GM04504 (cell line): ENCODE measurements at places on chromosomes 13 and 19.

GRCh38 chr19:12779162-12779993 is 4.0 kb upstream of the HOOK2 start:
- no peak for DNase-seq

GRCh38 chr13:65921933-65922332 is 1308.2 kb downstream of the PCDH9 start:
- DNase-seq: no peak

DNA sequence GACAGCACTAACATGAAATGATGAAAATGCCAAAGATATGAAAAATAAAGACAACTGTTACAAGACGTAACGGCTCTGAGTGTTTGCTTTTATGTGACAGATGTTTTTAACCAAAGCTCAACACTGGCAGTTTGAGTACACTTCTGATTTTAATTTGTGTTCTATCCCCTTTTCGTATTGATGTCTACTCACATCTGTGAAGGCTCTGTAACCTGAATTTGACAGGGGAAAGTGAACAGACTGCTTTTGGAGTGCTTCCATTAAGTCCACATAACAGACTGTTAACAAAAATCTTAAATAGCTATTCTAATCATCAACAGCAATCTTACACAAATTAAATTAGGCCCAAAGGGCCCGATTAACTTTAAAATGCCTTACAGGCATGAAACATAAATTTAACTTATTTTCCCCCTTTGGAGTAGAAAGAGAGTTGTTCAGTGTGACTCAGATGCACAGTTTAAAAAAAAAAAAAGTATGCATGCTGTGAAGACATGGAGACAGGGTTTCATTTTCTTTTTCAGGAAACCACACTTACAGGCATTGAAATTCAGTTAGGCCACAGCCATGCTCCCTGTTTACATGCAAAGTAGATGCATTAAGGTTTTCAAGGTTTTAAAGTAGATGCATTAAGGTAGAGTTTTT is 16.3 kb upstream of the RNASEH2B start:
- DNase-seq: no peak

DNA sequence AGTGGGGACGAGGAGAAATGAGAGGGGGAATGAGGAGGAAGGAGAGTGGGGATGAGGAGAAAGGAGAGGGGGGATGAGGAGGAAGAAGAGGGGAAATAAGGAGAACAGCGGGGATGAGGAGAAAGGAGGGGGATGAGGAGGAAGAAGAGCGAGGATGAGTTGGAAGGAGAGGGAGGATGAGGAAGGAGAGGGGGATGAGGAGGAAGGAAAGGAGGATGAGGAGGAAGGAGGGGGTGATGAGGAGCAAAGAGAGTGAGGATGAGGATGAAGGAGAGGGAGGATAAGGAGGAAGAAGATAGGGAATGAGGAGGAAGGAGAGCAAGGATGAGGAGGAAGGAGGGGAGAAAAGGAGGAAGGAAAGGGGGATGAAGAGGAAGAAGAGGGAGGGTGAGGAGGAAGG is 14.0 kb upstream of the VSTM2B start:
- no peak for DNase-seq

- DNase-seq: no peak
Observed at GRCh38 chr19:41688098-41688497, at the start of gene CEACAM7. CEACAM7 (minus strand) TSS chr19:41688270; CDS start chr19:41688165, 105 bp downstream.

DNA sequence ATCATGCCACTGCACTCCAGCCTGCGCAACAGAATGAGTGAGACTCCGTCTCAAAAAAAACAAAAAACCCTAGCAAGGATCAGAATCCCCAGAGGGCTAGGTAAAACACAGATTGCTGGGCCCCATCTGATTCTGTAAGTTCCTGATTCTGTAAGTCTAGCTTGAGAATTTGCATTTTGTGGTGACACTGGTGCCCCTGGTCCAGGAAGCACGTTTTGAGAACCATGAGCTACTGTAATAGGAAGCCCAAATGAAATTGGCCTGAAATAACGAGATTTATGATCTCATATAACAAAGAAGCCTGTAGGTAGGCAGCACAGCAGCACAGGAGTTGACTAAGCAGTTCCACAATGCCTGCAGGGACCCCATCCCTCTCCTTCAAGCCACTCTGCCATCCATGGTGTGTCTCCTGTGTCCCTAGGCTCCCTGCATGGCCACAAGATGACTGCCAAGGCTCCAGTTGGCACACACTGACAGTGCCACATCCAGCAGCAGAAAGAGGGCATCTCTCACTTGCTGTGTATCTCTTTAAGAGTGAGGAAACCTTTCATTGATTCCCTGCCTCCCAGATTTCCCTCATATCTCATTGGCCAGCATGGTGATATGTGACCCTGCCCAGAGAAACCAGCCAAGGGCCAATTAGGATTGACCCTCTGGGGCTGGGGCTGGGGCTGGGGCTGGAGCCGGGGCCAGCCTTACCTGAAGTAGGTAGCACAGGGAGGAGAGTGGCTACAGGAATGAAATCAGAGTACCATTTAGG is 21.7 kb downstream of the SIPA1L3 start:
- DNase-seq: no peak

DNA sequence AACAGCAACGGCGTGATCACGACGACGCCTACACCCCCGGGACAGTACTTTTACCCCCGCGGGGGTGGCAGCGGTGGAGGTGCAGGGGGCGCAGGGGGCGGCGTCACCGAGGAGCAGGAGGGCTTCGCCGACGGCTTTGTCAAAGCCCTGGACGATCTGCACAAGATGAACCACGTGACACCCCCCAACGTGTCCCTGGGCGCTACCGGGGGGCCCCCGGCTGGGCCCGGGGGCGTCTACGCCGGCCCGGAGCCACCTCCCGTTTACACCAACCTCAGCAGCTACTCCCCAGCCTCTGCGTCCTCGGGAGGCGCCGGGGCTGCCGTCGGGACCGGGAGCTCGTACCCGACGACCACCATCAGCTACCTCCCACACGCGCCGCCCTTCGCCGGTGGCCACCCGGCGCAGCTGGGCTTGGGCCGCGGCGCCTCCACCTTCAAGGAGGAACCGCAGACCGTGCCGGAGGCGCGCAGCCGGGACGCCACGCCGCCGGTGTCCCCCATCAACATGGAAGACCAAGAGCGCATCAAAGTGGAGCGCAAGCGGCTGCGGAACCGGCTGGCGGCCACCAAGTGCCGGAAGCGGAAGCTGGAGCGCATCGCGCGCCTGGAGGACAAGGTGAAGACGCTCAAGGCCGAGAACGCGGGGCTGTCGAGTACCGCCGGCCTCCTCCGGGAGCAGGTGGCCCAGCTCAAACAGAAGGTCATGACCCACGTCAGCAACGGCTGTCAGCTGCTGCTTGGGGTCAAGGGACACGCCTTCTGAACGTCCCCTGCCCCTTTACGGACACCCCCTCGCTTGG is 966 bp downstream of the JUNB start:
- DNase-seq: no peak

GRCh38 chr13:100845128-100845757 is 170.6 kb upstream of the TMTC4 start:
- DNase-seq: no peak

DNA sequence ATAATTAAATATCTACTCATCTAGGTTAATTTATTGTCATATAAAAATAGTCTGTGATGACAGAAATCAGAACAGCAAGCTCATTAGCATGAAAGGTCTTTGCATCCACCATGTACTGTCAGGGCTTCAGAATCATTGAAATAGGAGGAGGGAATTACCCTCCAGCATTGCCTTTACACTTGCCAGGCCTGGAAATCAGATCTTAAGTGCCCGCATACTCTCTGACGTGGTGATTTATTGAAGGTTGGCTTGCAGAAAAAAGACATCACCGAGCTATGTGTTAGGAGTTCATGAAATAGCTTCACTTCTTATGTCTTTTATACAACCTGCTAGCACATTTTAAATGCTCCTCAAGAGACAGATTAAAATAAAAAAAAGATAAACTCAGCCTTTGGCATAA is 661.7 kb upstream of the SLITRK1 start:
- no peak for DNase-seq

DNA sequence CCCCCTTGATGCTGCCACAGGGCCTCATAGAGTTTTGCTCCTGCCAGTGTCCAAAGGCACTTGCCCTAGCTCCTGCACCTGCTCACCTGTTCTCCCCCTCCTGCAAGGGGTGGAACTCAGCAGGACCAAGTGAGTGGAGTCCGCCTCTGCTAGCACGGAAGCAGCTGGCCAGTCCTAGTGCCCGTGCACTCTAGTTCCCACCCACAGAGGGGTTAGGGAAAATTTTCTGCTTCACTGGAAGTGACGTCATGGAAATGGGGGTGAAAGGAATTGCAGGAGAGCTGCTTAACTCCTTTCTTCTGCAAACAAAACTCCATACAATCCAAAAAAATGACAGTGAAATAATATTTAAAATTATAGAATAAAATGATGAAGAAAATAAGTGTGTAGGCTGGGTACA is 609.7 kb upstream of the SLITRK1 start:
- no peak for DNase-seq

DNA sequence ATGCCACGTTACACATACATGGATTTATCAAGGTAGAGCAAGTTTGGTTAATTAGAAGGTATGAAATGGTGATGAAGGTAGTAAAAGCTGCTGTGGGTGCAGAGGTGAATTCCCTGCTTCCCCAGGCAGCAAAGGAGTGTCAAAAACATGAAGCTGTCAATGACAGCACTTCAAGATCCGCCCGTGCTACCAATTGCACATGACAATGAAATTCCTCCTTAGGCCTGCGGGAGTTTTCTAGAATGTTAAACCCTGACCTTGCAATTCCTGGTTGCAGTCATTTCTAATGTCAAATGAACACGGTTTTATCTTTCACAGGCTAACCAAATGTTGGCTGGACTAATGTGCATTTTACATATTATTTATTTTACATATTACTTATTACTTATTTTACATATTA is 67.7 kb upstream of the LSM14A start:
- no peak for DNase-seq

DNA sequence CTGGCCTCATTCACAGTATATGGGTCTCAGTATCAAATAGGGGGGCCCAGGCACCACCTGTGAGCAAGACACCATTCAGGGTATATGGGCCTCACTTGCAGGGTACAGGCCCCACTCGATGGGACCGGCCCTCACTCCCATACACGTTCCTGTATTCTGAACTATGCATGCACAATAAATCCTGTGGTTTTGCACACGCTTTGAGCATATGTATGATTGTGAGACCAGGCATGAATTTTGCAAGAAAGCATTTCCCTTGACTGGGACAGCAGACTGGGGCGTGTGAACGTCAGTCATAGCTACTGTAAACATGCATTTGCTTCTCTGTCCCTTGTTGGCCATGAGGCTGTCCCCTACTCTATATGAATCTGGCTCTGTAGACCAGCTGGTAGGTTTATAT is 637 bp upstream of the PNMA8B start:
- no peak for DNase-seq

DNA sequence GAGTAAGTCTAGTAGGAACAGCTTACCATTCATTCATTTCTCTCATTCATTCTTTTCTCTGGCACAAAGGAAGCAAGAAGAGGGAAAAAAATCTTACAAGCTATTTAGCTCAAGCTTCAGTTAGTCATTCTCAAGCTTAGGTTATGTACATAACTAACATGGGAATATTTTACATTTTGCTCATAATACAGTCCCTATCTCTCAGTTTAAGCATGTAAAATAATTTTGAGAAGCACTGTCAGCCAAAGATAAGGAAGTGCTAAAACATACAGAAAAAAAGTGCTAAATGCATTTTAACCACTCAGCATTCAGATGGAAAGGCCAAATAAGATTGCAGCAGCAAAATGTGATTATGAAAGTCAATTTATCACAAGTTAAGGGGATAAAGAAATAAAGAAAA is 7.9 kb downstream of the RBM26 start:
- no peak for DNase-seq

DNA sequence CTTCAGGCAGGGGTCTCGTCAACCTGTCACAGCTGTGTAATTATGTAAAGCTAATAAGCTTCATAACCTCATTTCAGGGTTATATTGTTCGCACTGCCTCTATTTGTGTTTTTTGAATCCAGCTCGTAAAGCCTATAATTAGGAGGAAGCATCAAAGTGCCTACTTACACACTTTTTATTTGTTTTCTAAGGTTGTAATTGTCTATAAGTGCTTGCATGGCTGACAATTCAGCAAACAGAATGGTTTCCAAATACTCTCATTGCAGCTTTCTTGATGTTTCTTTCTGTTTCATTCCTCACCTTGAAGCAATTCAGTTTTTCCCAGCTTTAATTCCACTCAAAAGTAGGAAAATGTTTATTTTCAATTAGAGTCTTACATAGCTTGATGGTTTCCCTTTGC is 336.3 kb downstream of the HS6ST3 start:
- no peak for DNase-seq

DNA sequence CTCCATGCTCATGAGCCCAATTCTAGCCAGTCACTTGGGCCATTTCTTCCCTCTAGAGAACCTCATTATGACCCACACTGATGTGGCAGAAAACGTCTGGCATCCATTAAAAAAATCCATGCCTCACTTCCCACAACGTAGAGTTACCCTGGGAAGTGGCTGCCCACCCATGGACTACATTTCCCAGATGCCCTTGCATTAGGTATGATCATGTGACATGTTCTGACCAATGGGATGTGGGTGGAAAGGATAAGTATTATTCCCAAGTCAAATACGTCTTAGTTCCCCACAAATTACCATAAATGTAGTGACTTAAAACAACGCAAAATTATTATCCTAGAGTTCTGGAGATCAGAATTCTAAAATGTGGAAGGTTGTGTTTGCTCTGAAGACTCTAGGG is 47.9 kb upstream of the ZNRF4 start:
- DNase-seq: no peak

GRCh38 chr13:110187641-110188161 is 119.3 kb downstream of the COL4A1 start:
- DNase-seq: peak; percentile 24

GRCh38 chr13:40446365-40446764 is 220.1 kb downstream of the FOXO1 start:
- no peak for DNase-seq

DNA sequence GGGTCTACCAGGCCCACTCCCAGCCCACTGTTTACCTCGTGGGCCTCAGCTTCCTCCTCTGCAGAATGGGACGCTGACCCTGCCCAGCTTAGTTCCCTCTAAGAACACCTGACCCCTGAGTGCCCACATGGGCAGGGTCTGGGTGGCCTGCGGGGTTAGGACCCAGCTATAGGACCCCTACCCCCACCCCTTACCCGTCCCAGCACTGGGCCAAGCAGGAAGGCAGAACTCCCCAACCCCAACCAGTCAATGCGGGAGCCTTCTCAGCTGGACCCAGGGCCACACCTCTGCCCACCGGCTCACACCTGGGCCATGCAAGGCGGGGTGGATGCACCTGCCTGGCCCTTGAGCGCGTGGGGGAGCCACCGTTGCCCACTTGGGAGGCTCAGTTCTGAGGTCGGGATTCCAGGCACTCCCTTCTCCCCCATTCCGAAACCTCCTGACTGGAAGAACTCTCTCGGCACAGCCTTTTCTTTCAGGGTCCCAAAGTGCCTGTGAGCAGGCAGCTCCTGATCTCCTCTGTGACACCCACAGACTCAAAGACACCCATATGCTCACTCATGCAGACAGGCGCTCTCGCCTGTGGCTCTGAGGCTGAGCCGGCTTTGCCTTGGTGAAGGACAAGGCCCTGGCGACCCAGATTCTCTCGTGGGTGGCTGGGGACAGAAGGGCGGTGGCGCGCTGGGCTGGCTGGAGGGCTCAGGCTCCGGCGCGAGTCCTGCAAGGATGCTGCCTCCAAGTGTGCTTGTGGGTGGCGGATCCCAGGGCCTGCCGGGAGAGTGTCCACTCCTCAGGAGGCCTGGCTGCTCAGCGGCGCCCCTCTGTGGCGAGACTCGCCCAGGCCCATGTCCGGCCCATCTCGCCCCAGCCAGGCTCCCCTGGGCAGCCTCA is 27.9 kb upstream of the PARP4 start:
- no peak for DNase-seq

- no peak for DNase-seq
Observed at GRCh38 chr19:32022731-32023563, 322.5 kb upstream of the ZNF507 start.
